ENCODE measurements at places on chromosomes 1 and 21.

- DNase-seq, result no peak
These were observed 185.0 kb downstream of the HIVEP3 start for GRCh38 chr1:41733725-41734124.

GRCh38 chr1:221945669-221946068, 203.8 kb upstream of the DUSP10 start:
- no peak for DNase-seq

DNA sequence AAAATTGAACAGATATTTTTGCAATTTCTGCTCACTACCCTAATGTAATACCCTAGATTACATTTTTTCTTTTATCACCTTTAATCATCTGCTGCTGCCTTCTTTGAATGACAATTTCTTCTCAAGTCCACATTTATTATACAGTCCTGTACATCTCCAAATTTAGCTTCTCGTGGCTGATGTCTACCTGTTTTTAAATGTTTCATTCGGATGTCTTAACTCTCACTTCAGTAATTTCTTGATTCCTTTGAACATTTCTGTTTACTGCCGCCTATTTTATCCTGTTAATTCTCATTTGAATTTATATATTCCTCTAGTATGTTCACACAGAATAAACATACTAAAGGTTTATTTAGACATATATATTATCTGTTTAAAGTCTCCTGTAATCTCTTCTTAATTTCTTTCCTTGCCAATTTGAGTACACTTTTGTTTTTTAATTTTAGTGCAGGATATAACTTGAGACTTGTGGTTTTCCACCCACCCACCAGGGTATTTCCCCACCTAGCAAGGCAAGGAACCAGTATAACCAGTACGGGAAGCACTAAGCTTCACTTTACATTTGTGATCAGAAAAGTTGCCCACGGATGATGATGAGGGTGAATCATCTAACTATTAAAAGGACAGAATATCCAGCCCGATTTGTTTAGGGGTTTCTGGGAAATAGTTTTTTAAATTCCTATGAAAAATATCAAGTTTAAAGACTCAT, 12.7 kb downstream of the INSL5 start:
- DNase-seq, result peak; percentile 53

GRCh38 chr1:58895559-58896145, 111.8 kb upstream of the JUN start:
- DNase-seq, result no peak

GRCh38 chr1:230823426-230823825, 44.9 kb downstream of the C1orf198 start:
- DNase-seq, result no peak
